ENCODE measurements at places on chromosomes 12 and 14. TPM values are rescaled to one million over a fixed set of nuclear protein-coding genes. Genes with fewer than 3 reads are reported as not detected.

MMP19 gene
- 0.73 TPM for total RNA-seq

PAN2 gene
- total RNA-seq = 16.3 TPM

SPIC gene
- not detected for total RNA-seq

DIO2 gene
- 1.5 TPM for total RNA-seq

ZDHHC22 gene
- total RNA-seq = not detected

CCDC91 gene
- 21.7 TPM for total RNA-seq

WIF1 gene
- not detected for total RNA-seq

Measured in melanocyte of skin (primary cell).